ENCODE measurements at places on chromosomes 7 and 10.
A peak's percentile ranks its signal among the peaks of the same experiment; 100 is the strongest.

- no peaks in the 10 kb centered on the region for H3K4me1 ChIP-seq
- no peak overlapping the region for H3K27ac ChIP-seq
- no peaks in the 10 kb centered on the region for H3K36me3 ChIP-seq
- no peak overlapping the region for H3K4me3 ChIP-seq
Observed at GRCh38 chr10:127932521-127933270, 25.8 kb downstream of the PTPRE start.

DNA sequence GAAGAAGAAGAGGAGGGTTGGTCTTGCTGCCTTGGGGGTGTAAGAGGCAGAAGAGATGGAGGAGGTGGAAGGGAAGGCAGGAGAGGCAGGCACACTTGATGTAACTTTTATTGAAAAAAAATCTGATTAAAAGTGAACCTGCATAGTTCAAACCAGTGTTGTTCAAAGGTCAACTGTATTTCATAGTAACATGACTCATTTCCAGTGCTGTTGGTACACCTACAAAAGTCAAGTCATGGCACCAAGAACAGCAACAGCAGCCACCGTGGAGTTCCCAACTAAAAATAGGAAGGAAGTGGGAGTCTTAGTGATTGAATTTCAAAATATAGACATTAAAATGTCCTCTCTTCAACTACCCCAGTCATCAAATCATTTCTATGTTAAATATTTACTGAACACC lies 88.5 kb downstream of the CTNNA3 start:
- no peak for DNase-seq
- H3K36me3 ChIP-seq = no peaks in the 10 kb centered on the region
- peak overlapping the region; percentile 38 for H3K27ac ChIP-seq
- H3K27me3 ChIP-seq = no peaks in the 10 kb centered on the region

- H3K4me3 ChIP-seq = no peak overlapping the region
- H3K27ac ChIP-seq = no peak overlapping the region
- H3K4me1 ChIP-seq = no peaks in the 10 kb centered on the region
- H3K27me3 ChIP-seq = no peaks in the 10 kb centered on the region
- no peaks in the 10 kb centered on the region for H3K36me3 ChIP-seq
Observed at GRCh38 chr7:111650456-111650999, 88.2 kb upstream of the IMMP2L start.

DNA sequence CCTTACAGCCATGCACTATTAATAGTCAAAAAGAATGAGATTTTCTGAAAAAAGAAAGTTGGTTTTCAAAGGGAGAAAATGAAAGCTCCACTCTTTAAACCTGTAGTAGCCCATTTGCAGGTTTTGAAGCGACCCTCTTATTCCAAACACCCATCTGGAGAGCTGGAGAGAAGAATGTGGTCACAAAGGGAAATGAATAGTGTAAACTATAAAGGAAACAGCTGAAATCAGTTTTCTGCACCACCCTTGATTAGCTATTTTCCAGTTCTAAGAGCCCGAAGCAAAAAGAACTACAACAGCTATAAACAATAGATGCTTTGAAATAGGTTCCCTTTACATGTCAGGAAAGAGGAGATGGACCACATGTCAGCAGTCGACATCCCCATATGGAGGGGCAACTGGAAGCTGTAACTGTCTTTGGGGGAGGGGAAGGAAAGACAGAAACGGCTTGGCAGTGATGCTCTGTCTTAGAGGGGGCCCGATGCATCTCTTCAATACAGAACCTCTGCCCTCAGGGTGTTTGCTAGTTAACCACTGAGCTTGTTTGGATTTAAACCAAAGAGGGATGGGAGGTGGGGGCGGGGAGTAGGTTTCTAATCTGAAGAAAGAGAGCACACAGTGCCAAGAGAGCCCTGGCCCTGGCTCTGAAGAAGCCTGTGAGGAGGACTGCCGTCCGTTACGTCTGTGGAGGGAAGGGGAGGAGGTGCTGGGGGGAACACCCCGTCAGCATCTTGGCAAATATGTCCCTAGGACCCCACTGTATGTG lies 55.3 kb downstream of the CPVL start:
- no peak for DNase-seq
- no peaks in the 10 kb centered on the region for H3K27me3 ChIP-seq
- H3K4me3 ChIP-seq = no peak overlapping the region
- no peaks in the 10 kb centered on the region for H3K36me3 ChIP-seq

- H3K27ac ChIP-seq = no peak overlapping the region
- DNase-seq = no peak
- no peaks in the 10 kb centered on the region for H3K4me1 ChIP-seq
- H3K4me3 ChIP-seq = no peak overlapping the region
Observed at GRCh38 chr10:121667948-121668313, 69.7 kb upstream of the FGFR2 start.

DNA sequence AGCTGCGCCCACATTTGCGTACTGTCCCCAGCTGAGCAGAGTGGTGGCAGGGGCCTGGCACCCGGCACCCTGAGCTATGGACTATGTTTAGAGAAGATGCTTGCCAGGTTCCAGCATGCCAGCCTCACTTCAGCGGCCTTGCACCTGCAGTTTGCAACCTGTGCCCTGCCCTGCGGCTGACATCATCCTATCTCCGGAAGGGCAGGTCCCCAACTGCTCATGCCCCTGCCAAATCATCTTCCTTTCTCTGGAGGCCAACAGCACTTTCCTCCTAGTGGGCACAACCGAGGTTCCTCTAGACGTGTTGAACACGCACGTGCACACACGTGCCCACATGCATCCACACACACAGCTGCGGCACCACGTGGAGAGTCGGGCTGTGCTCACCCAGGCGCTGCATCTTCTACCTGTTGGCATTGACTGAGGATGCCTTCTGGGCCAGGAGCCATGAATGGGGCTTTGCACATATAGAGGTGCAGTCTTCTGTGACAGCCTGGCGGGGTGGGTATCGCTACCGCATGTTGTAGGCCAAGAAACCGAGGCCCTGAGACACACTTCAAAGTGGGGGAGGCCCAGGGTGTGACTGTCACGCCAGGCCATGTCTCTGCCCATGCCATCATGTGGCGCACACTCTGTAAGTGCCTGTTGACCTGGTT lies 24.5 kb downstream of the CNPY1 start:
- peaks cover 52% of the 10 kb centered on the region for H3K27me3 ChIP-seq
- H3K27ac ChIP-seq = no peak overlapping the region
- H3K36me3 ChIP-seq = no peaks in the 10 kb centered on the region
- no peak for DNase-seq

DNA sequence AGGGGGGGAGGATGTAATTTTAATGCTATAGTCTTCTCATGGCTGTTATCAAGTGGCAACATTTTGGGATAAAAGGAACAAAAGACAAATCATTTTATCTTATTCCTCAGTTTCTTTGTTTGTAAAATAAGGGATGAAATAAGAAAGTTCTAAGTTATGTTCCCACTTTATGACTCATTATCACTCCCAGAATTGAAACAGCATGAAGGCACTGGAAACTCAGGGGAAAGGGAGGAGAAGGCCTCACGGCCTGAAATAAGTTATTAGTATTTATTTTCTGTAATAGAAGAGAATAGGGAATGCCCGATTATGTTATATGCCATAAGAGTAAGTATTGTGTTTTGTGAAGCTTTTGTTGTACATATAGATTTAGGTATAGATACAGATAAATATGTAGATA lies 85.0 kb upstream of the NAMPT start:
- no peak for DNase-seq
- no peaks in the 10 kb centered on the region for H3K27me3 ChIP-seq
- H3K27ac ChIP-seq = no peak overlapping the region
- no peak overlapping the region for H3K4me3 ChIP-seq
- peaks cover 1% of the 10 kb centered on the region for H3K4me1 ChIP-seq
- H3K36me3 ChIP-seq = no peaks in the 10 kb centered on the region

DNA sequence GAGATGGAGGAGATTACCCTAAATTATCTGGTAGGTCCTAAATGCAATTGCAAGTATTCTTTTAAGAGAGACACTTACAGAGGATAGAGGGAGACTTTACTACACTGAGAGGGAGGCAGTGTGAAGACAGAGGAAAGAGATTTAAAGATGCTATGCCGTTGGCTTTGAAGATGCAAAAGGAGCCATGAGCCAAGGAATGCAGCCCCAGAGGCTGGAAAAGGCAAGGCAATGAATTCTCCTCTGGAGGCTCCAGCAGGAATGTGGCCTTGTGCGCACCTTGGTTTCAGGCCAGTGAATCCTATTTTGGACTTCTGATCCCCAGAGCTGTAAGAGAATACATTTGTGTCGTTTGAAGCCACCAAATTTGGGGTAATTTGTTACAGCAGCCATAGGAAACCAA lies 118.6 kb downstream of the PLXNA4 start:
- H3K27ac ChIP-seq = no peak overlapping the region
- H3K4me3 ChIP-seq = no peak overlapping the region
- no peaks in the 10 kb centered on the region for H3K36me3 ChIP-seq
- no peaks in the 10 kb centered on the region for H3K27me3 ChIP-seq

DNA sequence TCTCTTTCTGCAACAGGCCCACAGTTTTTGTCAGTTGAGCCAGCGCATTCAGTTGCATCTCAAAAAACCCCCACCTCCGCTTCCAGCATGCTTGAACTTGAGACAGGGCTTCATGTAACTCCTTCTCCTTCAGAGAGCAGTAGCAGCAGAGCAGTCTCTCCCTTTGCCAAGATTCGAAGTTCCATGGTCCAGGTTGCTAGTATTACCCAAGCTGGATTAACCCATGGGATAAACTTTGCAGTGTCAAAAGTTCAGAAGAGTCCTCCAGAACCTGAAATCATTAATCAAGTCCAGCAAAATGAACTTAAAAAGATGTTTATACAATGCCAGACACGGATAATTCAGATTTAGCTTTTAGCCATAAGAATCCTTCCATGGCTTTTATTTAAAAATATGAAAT lies 45.2 kb downstream of the MCMBP start:
- H3K27me3 ChIP-seq = no peaks in the 10 kb centered on the region
- peaks cover under 1% of the 10 kb centered on the region for H3K4me1 ChIP-seq
- no peak for DNase-seq
- peaks cover 22% of the 10 kb centered on the region for H3K36me3 ChIP-seq
- H3K27ac ChIP-seq = no peak overlapping the region

GRCh38 chr10:101257491-101257890 lies 28.2 kb upstream of the LBX1 start:
- H3K4me3 ChIP-seq = no peak overlapping the region
- H3K27me3 ChIP-seq = peaks cover 58% of the 10 kb centered on the region
- H3K4me1 ChIP-seq = peaks cover 2% of the 10 kb centered on the region
- no peak overlapping the region for H3K27ac ChIP-seq
- H3K36me3 ChIP-seq = no peaks in the 10 kb centered on the region
- DNase-seq = no peak

DNA sequence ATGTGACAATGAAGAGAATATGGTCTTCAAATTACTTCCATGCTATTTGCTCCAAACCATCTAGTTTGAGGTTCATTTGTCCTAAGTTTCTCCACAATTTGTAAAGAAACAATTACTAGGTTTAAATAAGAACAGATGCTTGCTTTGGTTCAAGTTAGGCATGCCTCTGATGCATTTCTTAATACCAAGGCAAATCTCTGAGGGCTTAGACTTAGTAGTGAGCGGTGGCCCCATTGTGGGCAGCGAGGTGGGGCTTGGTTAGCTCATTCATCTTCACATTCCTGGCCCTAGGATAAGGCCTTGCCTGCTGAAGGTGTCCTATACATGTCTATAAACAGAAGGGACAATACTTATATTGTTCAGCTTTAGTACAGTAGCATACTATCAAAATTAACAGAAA lies 52.4 kb upstream of the RHEB start:
- H3K4me1 ChIP-seq = peaks cover 4% of the 10 kb centered on the region
- DNase-seq = no peak
- no peak overlapping the region for H3K27ac ChIP-seq
- no peaks in the 10 kb centered on the region for H3K27me3 ChIP-seq
- H3K36me3 ChIP-seq = peaks cover 7% of the 10 kb centered on the region

GRCh38 chr10:103125323-103126267 lies 67.5 kb downstream of the NT5C2 start:
- H3K27me3 ChIP-seq = no peaks in the 10 kb centered on the region
- H3K36me3 ChIP-seq = peaks cover 22% of the 10 kb centered on the region
- H3K27ac ChIP-seq = no peak overlapping the region
- peak; percentile 46 for DNase-seq

DNA sequence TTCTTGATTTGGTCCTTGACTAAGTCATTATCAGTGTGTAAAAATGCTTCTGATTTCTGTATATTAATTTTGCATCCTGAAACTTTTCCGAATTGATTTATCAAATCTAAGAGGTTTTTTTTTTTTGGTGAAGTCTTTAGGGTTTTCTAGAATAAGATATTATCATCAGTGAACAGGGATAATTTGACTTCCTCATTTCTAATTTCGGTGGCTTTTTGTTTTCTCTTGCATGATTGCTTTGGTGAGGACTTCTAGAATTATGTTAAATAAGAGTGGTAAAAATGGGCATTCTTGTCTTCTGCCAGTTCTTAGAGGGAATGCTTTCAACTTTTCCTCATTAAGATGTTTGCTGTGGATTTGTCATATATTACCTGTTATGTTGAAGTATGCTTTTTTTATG lies 170.5 kb downstream of the CCDC7 start:
- no peak overlapping the region for H3K27ac ChIP-seq
- no peak overlapping the region for H3K4me3 ChIP-seq
- H3K4me1 ChIP-seq = no peaks in the 10 kb centered on the region
- no peak for DNase-seq

- H3K27me3 ChIP-seq = no peaks in the 10 kb centered on the region
- no peak for DNase-seq
- H3K4me3 ChIP-seq = no peak overlapping the region
- no peak overlapping the region for H3K27ac ChIP-seq
Observed at GRCh38 chr7:120394595-120394994, 121.6 kb downstream of the KCND2 start.

DNA sequence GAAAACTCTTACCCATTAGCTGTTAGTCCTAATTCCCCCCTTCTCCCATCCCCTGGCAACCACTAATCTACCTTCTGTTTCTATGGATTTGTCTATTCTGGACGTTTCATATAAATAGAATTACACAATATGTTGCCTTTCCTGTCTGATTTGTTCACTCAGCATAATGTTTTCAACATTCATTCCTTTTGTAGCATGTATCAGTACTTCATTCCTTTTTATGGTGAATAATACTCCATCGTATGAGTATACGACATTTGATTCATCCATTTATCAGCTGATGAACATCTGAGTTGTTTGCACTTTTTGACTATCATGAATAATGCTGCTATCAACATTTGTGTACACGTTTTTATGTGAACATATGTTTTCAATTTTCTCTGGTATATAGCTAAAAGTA lies 4.4 kb upstream of the FRAT1 start:
- H3K4me3 ChIP-seq = no peak overlapping the region
- H3K27me3 ChIP-seq = peaks cover 7% of the 10 kb centered on the region
- H3K4me1 ChIP-seq = peaks cover 5% of the 10 kb centered on the region
- H3K27ac ChIP-seq = no peak overlapping the region

GRCh38 chr7:156993021-156993924 lies 17.2 kb downstream of the MNX1 start:
- DNase-seq = no peak
- no peak overlapping the region for H3K4me3 ChIP-seq
- H3K36me3 ChIP-seq = no peaks in the 10 kb centered on the region
- H3K4me1 ChIP-seq = no peaks in the 10 kb centered on the region
